Left forelimb (tissue), 1 donor: ENCODE measurements at places on chromosomes 2 and 18.

DNA sequence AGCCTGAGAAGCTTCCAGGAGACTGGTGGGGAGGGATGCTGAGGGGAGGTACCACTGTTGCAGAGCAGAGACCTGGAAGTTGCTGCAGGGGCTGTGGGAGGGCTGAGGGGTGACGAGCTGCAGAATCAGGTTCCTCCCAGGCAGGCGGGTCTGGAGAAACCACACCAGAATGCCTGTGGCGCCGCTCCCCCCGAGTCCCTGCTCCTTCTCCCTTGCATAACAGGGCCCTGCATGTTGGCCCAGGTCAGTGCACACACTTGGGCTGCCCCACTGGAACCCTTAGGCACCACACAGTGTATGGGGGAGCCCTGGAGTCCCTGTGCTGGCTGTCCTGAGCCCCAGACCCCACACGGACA, 60.4 kb downstream of the ARL4C start:
- DNase-seq: no peak

GRCh38 chr2:233115741-233116140, 55.6 kb downstream of the INPP5D start:
- no peak for DNase-seq

- no peak for DNase-seq
These were observed 150.7 kb downstream of the CTIF start for GRCh38 chr18:48689548-48689947.

GRCh38 chr2:108923736-108924579, 65.1 kb downstream of the EDAR start:
- DNase-seq: peak; percentile 58

GRCh38 chr2:135817951-135818350, 19.0 kb downstream of the LCT start:
- no peak for DNase-seq

DNA sequence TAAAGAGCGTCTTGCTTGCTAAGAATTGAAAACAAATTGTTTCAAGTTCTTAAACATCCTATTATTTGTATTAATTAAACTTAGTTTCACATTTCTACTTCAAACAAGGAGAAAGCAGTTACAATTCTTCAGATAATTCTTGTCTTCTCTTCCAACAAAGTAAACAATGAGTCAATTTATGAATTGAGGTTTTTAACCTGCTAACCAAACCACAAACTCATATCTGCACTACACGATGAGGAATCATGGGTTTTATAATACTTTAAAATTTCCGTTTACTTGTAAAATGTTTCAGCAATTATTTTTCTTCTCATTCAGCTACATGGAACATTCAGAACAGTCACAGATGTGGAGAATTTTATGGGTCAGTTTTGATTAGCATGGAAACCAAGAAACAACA, 114.2 kb downstream of the SPIRE1 start:
- DNase-seq: no peak

DNA sequence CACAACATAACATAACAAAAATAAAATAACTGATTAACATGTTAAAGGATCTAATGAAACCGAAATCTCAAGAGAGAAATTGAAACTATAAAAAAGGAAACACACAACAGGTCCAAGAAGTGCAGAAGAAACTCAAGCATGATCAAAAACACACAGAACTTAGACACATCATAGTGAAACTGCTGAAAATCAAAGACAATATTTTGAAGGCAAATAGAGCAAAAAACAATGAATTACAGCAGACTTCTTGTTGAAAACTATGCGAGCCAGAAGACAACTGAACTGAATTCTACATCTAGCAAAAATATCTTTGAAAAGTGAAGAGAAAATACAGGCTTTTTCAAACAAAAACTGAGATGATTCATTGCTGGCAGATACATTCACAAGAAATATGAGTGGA, 61.3 kb downstream of the UGP2 start:
- no peak for DNase-seq

DNA sequence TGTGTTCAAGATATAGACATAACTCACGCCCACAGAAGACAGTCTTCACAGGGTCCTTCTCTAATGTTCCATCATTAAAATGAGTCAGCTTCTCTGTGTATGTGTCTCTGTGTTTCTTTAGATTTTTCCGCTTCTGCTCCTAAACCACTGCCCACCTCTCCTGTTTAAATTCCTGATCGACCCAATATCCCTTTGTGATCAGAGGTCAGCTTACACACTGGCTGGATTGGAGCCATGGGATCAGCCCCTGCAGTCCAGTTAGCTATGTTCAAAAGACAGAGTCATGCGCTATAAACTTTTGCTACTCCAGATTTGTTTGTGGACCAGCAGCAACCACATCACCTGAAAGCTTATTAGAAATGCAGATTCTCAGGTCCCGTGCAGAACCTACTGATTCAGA, 229.2 kb downstream of the C1D start:
- DNase-seq: no peak

- no peak for DNase-seq
These were observed 42.1 kb downstream of the SRSF7 start for GRCh38 chr2:38708900-38709566.

DNA sequence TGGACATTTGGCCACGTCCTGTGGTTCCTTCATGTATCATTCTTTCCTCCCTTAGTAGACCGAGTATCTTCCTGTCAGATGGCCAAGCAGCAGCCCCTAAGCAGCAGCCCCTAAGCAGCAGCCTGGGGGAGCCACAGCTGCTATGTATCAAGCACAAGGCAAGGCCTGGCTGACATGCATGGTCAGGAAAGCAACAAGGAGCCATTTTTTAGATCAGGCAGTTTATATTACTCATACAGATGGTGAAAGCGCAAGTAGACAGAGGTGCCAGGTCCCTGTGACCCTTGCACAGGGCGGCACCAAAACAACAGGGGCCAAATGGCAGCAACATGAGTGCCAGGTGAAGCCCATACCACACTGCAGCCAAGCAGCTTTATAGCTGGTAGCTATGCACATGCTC, 22.1 kb downstream of the CHCHD5 start:
- DNase-seq: no peak

- no peak for DNase-seq
These were observed 367.1 kb upstream of the PIK3C3 start for GRCh38 chr18:41587976-41588375.

- DNase-seq: no peak
These were observed 18.9 kb downstream of the GNLY start for GRCh38 chr2:85712849-85713612.

- no peak for DNase-seq
These were observed 63.1 kb downstream of the THNSL2 start for GRCh38 chr2:88233216-88233615.

- no peak for DNase-seq
These were observed 4.3 kb downstream of the DBI start for GRCh38 chr2:119371111-119371510.

- DNase-seq: no peak
These were observed 813.1 kb upstream of the POU3F3 start for GRCh38 chr2:104040771-104041170.

DNA sequence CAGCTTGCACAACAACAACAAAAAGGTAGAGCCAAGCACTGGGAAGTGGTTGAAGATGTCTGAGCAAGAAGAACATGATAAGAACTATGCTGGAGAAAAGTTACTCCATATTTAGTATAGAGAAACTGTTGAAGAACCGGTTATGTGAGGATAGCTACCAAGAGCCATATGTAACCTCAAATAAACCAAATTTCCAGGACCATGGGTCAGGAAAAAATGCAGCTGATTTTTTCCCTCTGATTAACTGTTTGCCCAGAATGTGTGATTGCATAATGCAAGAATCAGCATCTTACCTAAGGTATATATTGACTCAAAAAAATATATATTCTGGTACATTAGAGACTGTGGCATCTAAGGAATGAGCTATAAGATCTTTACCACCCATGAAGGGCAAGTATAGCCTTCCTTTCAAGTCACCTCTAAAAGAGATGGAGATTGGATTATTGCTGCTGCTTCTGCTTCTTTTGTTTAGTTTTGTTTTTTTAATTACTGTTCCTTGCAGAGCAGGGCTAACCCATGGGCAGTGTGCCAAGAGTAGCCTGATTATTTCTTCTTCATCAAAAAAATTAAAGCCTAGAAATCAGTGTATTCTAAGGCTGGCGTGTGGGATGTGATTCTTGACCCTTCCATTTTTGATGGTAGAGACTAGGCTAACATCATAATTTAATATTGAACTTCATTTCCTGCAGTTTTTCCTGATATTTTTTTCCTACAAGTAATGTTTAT, 76.9 kb upstream of the MAP3K20 start:
- no peak for DNase-seq
